ENCODE measurements at places on chromosomes 2 and 18.

- DNase-seq = no peak
These were observed 136.8 kb downstream of the ASB1 start for GRCh38 chr2:238563551-238563950.

DNA sequence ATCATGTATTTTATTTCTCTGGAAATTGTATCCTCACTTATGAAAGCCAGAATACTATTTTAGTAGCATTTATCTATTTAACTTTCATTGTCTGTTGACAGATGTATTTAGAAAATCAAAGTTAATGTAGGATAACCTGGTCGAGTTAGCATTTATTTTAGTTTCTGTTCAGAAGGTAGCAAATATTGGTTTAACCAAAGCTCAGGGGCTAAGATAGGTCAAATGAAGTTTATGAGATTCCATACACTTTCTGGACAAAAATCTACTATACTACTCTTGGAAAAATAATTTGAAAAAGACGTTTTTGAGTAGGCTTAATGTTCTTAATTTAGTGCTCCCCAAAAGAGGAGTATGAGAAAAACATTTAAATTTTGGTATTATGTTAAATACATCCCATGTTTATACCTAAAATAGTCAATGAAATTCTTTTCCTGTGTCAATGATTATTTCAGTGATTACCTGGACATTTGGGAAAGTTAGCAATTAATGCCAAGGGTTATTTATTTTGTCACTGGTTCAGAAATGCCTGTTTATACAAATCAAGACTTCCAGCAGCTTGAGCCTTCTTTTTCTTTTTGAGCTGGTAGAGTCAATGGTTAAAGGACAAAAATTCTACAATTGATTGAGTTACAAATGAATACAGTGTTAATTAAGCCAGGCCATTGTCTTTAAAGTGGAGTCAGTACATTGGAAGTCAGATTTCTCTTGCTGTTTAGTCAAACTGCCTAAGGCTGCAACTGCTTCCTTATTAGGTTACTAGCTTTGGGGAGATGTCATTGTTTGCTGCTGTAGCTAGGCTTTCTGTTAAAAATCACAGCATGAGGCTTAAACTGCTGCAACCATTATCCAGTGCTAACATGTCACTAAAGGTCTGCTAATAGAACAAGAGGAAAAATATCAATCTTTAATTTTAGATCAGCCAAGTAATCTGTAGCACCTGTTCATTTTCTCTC is 182.3 kb downstream of the CAMKMT start:
- DNase-seq = no peak

GRCh38 chr2:226023383-226023782 is 623.9 kb downstream of the NYAP2 start:
- no peak for DNase-seq

GRCh38 chr2:144254342-144255235 is 265.3 kb downstream of the ZEB2 start:
- no peak for DNase-seq

DNA sequence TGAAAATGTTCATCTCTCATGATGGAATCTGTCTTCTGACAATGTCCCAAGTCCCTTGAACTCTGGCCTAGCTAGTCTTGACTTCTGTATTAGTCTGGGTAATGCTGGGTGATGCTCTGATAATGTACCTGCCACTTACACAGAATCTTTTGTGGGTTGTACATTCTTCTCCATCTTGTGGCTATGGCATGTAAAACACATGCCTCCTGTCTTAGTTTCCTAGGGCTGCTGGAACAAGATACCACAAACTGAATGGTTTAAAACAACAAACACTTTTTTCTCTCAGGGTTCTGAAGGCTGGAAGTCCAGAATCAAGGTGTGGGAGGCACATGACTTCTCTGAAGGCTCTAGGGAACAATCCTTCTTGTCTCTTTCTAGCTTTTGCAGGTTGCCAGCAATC is 57.1 kb downstream of the RAPGEF4 start:
- DNase-seq = no peak

DNA sequence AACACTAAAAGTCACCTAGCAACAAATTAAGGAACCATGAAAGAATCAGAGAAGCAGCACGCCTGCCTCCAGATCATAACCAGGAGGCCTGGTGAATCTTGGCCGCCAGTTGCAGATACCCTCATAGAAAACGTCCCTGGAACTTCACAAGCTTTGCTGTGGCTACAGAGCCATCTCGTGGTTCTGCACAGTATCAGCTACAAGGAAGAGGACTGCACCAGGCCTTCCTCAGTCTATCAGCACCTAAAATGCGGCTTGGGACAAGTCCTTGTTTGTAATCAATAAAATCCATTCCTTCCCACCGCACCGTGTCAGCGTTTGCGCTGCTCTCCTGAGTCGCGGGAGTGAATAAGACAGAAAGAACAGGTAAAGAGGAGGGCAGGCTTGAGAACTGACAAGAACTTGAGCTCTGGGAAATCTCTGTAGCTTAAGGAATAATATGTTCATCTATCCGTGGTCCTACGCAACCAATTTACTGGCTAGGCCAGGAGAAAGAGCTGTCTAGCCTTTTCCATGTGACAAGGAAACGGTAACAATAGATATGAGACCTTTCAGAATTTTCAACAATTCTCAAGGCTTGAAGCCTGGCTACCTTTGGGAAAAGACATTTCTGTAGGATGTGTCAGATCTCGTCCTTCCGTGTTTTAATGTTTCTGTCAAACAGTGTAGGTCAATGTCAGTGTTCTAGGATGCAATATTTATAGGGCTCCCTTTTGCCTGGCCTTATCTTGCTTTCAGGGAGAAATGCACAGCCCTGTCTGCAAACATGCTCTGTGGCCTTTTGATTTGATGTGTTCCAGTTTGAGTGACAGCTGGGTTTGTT is 128.5 kb upstream of the RAB12 start:
- no peak for DNase-seq

- no peak for DNase-seq
These were observed 465.4 kb upstream of the TNP1 start for GRCh38 chr2:217325251-217325650.

DNA sequence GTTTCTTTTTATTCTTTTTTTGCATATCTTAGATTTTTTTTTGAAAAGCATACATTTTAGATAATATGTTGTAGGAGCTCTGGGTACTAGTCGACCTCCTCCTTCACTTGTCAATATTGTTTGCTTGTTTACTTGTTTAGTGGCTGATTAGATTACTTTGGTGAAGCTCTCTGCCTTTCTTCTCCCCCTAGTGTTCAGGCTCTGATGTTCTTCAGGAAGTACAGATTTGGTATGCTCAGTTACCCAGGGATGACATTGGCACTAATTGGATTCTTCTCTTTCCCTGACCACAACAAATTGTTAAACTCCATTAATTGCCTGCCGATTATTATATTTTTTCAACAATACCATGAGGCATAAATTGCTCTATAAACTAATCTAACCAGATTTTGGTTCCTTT is 491.2 kb downstream of the SUCLG1 start:
- no peak for DNase-seq

DNA sequence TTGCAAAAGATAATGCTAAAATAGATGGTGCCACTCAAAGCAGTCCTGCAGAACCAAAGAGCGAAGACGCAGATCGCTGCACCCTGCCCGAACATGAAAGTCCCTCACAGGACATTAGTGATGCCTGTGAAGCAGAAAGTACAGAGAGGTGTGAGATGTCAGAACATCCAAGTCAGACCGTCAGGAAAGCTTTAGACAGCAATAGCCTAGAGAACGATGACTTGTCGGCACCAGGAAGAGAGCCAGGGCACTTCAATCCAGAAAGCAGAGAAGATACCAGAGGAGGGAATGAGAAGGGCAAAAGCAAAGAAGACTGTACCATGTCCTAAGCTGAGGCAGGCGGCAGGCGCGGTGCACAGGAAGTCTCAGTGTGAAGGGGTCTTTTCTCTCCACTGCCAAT is 34.8 kb upstream of the RBM44 start:
- DNase-seq = no peak

- no peak for DNase-seq
These were observed 76.9 kb downstream of the MYO1B start for GRCh38 chr2:191321861-191322662.

DNA sequence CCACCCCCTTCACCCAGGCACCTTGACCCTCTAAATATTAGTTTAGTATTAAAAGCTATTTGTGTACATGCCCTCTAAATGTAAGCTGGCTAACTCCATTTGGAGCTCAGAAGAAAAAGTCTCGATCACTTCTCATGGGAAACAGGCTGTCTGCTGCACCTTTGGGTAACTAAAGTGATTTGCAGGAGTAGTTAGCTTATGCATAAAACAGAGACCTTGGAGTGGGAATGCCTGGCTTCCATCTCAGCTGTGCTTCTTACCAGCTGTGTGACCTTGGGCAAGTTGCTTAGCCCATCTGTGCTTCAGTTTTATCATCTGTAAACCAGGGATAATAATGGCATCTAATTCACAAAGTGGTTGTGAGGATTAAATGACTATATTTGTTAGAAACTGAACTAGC is 29.9 kb downstream of the IGFBP2 start:
- no peak for DNase-seq

- DNase-seq = no peak
These were observed 61.9 kb upstream of the RBMS1 start for GRCh38 chr2:160555420-160556071.

DNA sequence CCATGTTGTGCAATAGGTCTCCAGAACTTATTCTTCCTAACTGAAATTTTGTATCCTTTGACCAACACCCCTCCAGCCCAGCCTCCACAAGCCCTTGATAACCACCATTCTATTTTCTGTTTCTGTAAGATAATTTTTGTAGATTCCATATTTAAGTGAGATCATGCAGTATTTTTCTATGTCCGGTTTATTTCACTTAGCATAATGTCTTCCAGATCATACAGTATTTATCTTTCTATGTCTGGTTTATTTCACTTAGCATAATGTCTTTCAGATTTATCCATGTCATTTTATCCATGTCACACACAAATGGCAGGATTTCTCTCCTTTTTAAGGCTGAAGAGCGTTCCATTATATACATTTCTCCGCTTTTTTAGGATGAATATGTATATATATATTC is 24.4 kb upstream of the ONECUT2 start:
- DNase-seq = no peak

DNA sequence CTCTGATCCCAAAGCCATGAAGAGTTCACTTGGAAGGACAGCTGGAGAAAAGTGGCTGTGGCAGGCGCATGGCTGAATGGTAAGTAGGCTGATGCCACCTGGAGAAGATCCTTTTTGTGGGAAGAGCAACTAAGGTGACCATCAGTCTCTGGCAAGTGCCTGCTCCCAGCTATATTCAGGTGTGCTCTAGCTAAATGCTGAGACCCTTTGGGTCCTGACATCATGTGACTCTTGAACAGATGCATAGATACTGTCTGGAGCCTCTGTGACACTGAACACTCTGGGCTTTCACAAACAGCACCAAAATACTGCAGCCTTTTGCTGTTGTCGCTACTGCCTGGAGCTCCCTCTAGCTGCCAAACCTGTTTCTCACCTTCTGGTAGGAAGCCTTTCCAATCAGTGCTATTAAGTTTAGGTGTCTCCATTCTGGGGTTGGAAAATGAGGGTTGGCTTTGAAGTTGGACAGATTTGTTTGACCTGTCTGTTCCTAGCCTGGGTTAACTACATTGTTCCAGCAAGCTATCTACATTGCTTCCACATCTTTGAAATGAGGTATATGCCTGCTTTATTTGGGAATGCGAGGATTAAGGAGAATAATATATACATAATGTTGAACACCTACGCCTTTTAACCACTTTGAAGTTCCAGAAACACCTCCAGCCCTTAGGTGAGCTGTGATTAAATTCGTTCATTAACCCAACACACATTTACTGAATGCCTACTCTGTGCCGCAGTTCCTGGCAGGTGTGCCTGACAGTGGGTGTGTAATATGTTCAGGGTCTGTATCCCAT is 3.1 kb downstream of the EGR4 start:
- peak; percentile 66 for DNase-seq

- DNase-seq = no peak
These were observed 1.3 kb downstream of the NPPC start for GRCh38 chr2:231924889-231925275.

- DNase-seq = no peak
These were observed 37.0 kb upstream of the CASP8 start for GRCh38 chr2:201223089-201224073.

- no peak for DNase-seq
These were observed 270.9 kb downstream of the ATAD2B start for GRCh38 chr2:23655934-23656596.

- DNase-seq = no peak
These were observed 62.6 kb upstream of the ALPP start for GRCh38 chr2:232315923-232316299.

DNA sequence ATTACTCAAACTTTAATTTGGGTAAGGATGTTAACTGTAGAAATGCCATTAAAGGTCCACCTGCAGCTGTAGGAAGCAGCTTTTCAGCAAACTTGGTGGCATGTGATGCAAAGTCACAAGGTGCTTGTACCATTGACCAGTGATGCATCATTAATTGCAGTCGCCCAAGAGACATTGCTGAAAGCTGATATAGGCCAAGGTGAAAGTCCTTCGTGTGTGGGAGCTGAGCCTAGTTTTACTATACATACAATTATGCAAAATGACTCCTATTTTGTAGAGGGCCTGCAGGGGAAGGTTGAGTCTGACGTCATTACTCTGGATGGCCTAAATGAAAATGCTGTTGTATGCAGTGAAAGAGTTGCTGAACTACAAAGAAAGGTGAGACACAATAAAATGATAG is 40.5 kb downstream of the ALMS1 start:
- no peak for DNase-seq

DNA sequence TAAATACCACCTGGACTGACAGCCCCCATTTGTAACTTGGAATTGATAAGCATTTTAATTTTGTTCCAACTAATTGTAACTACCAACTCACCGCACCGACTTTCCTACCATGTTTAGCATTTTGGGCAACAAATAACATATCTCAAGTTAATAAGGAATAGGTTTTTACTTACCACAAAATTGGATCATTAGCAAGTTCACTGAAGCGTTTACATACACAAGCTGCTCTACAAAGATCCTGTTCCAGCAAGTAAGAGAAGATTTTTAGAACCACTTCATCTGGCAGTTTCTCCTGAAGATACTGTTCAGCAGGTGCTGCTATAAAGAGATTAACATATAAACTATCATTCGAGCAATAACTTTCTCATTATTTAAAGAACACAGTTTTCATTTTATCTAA is 55.7 kb downstream of the MSH6 start:
- no peak for DNase-seq

GRCh38 chr2:206693399-206694137 is 24.6 kb downstream of the DYTN start:
- no peak for DNase-seq

- DNase-seq = no peak
These were observed 162.6 kb downstream of the FMNL2 start for GRCh38 chr2:152497481-152498052.

- no peak for DNase-seq
These were observed 220.2 kb downstream of the NR4A2 start for GRCh38 chr2:156112323-156112722.

All from CD4-positive, alpha-beta T cell (primary cell).